ENCODE measurements at places on chromosomes 5 and 9.

- no peak for DNase-seq
These were observed 774.5 kb upstream of the RGMB start for GRCh38 chr5:97998941-97999340.

DNA sequence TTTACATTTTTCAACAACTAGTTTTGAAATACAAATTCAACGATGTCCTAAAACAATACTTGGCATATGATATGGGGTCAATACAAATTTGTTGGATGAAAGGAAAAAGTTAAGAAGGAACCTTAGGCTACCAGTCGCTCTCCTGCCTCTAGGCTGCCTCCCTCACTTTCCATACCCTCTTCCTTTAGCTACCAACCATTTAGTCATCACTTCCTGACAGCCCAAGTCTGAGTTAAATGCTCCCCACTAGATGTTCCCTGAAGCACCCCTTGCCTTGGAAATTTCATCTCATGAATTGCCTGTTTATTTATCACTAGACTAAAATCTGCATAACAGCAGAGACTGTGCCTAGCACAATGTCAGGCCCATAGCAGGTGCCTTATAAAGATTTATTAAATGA, 2.7 kb upstream of the LARS1 start:
- DNase-seq: no peak

GRCh38 chr5:103259705-103260355, 1.3 kb downstream of the MACIR start:
- DNase-seq: no peak

- DNase-seq: no peak
These were observed 4.4 kb upstream of the FOXE1 start for GRCh38 chr9:97848480-97849237.

DNA sequence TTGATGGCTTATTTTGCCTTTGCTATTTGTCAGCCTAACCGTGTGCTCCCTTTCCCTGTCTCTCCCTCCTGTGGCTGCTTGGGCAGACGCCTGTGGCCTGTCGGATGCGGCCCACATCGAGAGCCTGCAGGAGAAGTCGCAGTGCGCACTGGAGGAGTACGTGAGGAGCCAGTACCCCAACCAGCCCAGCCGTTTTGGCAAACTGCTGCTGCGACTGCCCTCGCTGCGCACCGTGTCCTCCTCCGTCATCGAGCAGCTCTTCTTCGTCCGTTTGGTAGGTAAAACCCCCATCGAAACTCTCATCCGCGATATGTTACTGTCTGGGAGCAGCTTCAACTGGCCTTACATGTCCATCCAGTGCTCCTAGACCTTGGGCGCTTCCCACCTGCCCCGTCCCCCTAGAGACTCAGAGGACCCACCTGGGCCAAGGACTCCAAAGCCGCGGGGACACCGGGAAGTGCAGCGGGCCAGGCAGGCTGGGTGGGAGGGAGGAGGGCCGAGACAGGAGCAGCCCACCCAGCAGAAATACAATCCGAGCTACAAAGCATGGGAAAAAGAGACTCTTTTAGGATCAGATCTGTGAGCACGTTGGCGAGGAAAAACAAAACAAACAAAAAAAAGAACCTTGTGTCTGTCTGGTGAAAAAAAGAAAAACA, 10.6 kb downstream of the NR2F1 start:
- no peak for DNase-seq

DNA sequence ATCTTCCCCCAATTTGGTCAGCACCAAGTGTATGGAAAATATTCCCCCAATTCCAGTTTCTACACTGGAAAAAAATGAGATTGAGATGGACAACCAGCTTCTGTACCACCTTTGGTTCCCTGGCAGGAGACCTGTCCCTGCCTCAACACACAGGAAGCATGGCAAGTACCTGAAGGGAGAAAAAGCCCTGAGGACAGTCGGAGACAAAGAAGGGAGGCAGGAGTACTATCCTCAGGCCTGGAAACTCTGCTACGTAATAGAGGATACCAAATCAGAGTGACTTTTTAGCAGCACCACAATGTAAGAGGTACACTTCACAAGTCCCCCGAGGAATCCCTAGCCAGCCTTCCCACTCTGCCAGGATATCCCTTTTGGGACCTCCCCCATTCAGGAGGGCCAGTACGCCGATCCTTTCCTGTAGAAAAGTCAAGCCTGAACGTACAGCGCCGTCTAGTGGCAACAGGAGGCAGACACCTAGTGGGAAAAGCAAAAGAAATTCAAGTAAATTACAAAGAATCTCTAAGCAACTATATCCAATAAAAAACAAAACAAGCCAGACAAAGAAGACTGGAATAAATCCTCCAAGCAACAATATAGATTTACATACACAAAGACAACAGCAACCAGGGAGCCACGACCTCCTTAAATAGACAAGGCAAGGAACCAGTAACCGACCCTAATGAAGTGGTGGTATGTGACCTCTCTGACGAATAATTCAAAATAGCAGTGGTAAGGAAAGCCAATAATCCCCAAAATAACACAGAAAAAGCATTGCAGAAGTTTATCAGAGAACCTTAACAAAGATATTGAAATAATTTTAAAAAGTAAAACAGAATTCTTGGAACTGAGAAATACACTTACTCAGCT, 63.3 kb upstream of the SLCO6A1 start:
- no peak for DNase-seq
